ENCODE measurements at places on chromosomes 13 and 19. TPM values are rescaled to one million over a fixed set of nuclear protein-coding genes. Genes with fewer than 3 reads are reported as not detected.

The IZUMO2 gene
- not detected for total RNA-seq

The LRRC25 gene
- total RNA-seq = 4.6 TPM

The IGSF23 gene
- 0.33 TPM for total RNA-seq

The PDE4C gene
- 1.3 TPM for total RNA-seq

The CERS4 gene
- 27.0 TPM for total RNA-seq

The IZUMO4 gene
- 1.3 TPM for total RNA-seq

The COL5A3 gene
- 0.77 TPM for total RNA-seq

The FLT3LG gene
- 3.3 TPM for total RNA-seq

The NUP62 gene
- 20.8 TPM for total RNA-seq

The KLK3 gene
- total RNA-seq = not detected

The GJA3 gene
- total RNA-seq = 0.26 TPM

The CABP5 gene
- total RNA-seq = not detected

The CCDC70 gene
- total RNA-seq = not detected

The PTPRS gene
- total RNA-seq = 136 TPM

The WDR87 gene
- total RNA-seq = not detected

The MBD3L2 gene
- not detected for total RNA-seq

The CACNG8 gene
- total RNA-seq = under 0.01 TPM

The OR7C1 gene
- not detected for total RNA-seq

The ABCA7 gene
- 9.7 TPM for total RNA-seq

The F2RL3 gene
- total RNA-seq = not detected

The GSX1 gene
- not detected for total RNA-seq

The ELF1 gene
- 38.5 TPM for total RNA-seq

The PSG2 gene
- total RNA-seq = not detected

The CEACAM19 gene
- 3.1 TPM for total RNA-seq

The TFDP1 gene
- 34.9 TPM for total RNA-seq

The LIN37 gene
- total RNA-seq = 10.0 TPM

The FAM124A gene
- 4.8 TPM for total RNA-seq

The ZNF586 gene
- total RNA-seq = 14.9 TPM

The C1QTNF9 gene
- total RNA-seq = under 0.01 TPM

The BCL3 gene
- 10.8 TPM for total RNA-seq

The CLIP3 gene
- total RNA-seq = 19.8 TPM

The PLK5 gene
- total RNA-seq = not detected

The FGF22 gene
- total RNA-seq = under 0.01 TPM

The GAPDHS gene
- not detected for total RNA-seq

The PRR36 gene
- under 0.01 TPM for total RNA-seq

The PALM3 gene
- 1.3 TPM for total RNA-seq

The PIH1D1 gene
- 94.5 TPM for total RNA-seq

The ZNF829 gene
- total RNA-seq = 2.8 TPM

The GNG8 gene
- total RNA-seq = not detected

The ZNF850 gene
- total RNA-seq = 1.2 TPM

The RASIP1 gene
- total RNA-seq = 0.99 TPM

The ZNF416 gene
- 6.9 TPM for total RNA-seq

The ZNF813 gene
- total RNA-seq = 3.9 TPM

The POU2F2 gene
- 0.17 TPM for total RNA-seq

The CEACAM4 gene
- total RNA-seq = not detected

The ZNF878 gene
- not detected for total RNA-seq

The TRPM4 gene
- total RNA-seq = 6.9 TPM

Data from fibroblast of lung (primary cell).